ENCODE measurements at places on chromosomes 16 and 17.

- no peak for DNase-seq
These were observed 18.7 kb upstream of the LGALS9 start for GRCh38 chr17:27612160-27612770.

DNA sequence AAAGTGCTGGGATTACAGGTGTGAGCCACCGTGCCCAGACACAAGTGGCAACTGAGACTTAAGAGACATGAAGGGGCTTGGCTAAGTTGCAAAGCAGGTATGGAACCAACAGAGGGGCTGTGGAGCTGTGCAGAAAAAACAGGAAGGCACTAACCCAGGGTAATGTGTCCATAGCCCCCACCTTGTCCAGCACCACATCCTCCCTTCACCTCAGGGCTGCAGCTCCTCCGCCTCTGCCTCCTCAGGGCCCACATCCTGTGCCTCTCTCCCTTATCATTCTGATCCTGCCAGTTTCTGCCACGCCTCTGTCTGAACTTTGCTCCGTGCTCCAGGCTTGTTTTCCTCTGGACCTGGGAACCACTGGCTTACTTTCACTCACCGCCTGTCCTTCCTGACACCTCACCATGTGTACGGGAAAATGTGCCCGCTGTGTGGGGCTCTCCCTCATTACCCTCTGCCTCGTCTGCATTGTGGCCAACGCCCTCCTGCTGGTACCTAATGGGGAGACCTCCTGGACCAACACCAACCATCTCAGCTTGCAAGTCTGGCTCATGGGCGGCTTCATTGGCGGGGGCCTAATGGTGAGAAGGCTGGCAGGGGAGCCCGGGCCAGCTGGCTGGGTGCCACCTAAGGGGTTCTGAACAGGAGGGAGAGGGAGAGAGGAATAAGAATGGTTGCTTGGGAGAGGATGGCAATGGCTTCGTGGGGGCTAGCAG lies at the start of gene TM4SF5:
TSS of gene TM4SF5 (plus strand) at position 368 of the 716 bp plus-strand sequence. CDS start at position 405, 37 bp downstream.
- DNase-seq, result no peak

DNA sequence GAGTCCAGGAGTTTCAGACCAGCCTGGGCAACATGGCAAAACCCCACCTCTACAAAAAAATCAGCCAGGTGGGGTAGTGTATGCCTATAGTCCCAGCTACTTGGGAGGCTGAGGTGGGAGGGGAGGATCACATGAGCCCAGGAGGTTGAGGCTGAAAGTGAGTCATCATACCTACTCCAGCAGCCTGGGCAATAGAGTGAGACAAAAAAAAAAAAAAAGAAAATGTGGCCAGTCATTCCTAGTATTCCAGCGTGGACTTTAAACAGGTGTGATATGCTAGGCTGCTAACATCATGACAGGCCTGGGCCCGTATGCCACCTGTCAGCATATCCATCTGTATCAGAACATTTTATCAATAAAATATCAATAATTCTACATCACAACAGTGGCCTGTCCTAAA lies 143.3 kb downstream of the AATF start:
- no peak for DNase-seq

- DNase-seq, result no peak
These were observed 90.8 kb downstream of the ABCC12 start for GRCh38 chr16:48064971-48065370.

DNA sequence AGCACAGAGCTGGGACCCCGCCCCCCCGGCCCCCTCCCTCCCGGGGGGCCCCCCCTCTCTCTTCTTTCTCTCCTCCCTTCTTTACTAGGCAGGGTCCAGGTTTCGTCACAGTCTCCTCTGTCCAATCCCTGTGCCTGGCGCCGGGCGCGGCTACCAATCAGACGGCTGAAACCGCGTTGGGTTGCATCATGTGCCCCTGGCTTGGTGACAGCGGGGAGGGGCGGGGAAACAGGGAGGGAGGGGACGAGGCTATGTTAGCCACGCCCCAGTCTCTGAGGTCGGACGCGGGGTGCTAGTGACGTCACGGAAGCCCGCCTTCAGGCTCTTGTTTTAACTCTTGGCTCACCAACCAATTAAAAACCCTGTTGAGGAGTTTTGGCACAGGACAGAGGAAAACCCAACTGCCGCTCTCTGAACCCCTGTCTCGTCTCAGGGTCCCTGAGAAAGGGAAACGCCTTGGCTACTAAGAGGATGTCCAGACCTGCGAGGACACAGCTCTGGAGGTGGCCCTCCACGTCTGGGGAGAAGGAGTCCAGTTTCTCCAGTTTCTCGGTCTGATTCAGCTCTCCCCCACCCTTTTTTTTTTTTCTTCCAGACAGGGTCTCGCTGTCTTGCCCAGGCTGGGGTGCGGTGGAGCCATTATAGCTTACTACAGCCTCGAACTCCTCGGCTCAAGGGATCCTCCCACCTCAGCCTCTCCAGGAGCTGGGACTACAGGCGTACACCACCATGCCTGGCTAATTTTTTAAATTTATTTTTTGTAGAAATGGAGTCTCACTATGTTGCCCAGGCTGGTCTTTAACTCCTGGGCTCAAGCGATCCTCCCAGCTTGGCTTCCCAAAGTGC lies 441 bp upstream of the PLEKHH3 start:
- DNase-seq, result peak; percentile 99

- DNase-seq, result no peak
These were observed 153.9 kb downstream of the PARN start for GRCh38 chr16:14476183-14476582.

- peak; percentile 40 for DNase-seq
These were observed 7.5 kb downstream of the EPOP start for GRCh38 chr17:38667099-38667786.

- DNase-seq, result no peak
These were observed 82.7 kb upstream of the PLCG2 start for GRCh38 chr16:81696166-81696960.

- DNase-seq, result no peak
These were observed 163.0 kb upstream of the CDH5 start for GRCh38 chr16:66203476-66203875.
